Prostate gland (tissue), 2 donors: ENCODE measurements at places on chromosomes 1 and 21. TPM values are rescaled to one million over a fixed set of nuclear protein-coding genes. Genes with fewer than 3 reads are reported as not detected.

DNA sequence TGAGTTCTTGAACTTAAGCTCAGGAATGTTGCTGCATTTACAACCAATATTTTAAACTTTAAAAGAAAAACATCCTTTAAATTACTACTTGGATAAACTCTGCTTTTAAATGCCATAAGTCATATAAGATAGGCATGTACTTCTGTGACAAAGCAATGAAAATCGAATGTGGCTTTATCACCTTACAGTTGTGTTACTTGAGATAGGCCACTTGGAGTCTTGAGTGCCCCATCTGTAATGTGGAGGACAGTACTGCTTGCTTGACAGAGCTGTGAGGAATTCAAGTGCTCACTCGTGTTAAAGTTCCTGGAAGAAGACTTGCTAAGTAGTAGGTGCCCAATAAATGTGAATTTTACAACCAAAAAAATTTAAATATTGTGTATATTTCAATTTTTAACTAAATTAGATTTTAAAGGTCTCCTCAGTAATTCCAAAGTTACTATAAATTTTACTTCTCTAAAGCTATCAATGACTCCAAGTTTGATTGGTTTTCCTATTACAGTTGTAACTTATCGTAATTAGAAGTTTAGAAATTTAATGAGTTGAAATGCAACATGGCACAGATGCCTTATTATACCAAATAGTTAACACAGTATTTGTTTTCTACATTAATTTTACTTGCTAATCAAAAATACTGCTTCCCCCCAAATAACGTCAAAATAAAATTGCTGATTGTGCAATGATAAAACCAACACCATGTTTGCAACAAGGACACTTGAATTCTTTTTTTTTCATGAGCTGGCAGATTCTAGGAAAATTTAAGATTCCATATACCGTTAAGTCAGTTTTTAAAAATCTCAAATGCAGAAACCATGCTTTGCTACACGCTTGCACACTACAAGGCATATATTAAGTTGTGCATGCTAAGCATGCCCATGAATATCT, 21.8 kb downstream of the PSMB2 start:
- DNase-seq, result no peak

GRCh38 chr1:147636314-147636713, 34.0 kb downstream of the ACP6 start:
- no peak for DNase-seq

The APOBEC4 gene
- not detected for total RNA-seq

GRCh38 chr1:172398970-172399755, 21.3 kb upstream of the C1orf105 start:
- DNase-seq, result peak; percentile 54

DNA sequence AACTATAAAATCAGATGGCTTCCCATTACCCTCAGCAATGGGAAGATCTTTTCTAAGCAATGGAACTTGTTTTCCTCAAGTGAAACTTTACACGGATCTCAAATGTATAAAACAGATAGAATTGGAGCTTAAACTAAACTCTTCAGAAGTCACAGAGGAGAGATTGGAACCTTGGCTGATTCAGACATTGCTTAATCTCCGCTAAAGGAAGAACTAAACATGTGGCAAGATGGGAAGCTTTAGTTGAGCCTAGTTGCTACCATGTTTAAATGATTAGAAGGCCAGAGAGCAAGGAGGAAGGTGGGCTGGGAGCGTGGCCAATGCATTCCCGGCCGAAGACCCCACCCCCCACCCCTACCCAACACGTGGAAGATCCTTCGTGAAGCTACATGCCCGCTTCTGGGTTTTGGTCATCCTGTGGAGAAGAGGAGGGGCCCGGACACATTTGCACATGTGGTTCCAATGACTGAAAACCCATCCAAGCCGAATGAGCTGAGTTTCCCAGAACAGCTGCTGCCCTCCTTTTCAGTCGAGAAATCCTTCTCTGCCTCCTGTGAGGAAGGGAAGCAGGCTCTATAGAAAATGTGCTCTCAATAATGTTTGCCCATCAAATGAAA, 164.3 kb downstream of the MIS18A start:
- no peak for DNase-seq

DNA sequence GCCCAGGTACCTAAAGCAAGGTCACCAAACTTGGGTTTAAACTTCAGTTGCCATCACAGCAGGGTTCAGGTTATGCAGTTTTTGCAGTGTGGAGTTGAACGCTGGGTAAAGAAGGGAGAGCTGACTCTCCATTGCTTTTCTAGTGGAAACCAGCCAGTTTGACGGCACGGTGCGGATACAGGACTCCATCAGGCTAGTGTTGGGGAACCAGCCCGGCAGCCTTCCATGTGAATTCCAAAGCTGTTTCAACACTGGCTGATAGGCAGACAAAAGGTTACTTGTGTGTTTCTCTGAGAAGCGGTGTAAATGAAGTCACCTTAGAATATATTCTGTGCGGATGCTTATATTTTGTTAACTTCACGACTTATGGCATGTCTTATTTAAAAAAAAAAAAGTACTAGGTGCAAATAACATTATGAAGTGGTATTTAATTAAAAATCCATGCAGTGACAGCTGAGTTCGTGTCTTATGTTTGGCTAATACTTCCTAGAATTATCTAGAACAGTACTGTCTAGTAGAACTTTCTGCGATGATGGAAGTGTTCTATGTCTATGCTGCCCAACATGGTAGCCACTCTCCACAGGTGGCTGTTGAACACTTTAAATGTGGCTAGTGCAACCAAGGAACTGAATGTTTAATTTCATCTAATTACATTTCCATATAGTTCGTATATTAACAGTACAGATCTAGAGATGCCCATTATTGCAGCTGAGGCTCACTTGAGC, 29.9 kb upstream of the RCAN3 start:
- DNase-seq, result peak; percentile 80

The IFNLR1 gene
- total RNA-seq, result 6.6 TPM

DNA sequence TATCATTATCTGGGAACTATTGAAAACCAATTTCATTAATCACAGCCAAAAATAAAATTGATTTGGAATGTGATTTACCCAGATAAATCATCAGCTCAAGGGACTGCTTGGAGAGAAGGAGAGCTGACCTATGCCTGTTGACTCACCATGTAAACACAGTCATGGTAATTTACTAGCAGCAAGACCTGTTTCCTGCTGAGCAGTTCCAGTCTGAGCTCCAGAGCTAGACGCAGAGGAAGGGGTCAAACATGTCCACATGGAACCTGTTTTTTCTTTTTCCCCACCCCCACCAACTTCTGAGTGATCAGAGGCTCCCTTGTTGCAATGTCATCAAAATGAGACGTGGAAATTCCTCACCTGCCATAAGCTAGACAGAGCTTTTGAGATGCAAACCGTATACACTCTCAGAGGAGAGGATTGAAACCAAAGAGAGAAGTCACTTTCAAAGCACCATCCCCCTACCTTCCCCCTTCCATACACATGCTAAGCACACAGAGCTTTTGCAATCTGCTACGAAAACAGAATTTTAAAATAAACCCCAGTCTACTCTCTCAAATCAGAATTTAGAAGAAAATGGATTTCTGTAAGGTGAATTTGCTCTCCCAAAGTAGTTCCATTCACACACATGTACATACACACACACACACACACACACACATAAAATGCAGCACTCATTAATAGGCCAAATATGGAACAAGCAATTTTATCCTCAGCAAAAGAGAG, 55.9 kb upstream of the PTGFRN start:
- peak; percentile 49 for DNase-seq
